ENCODE measurements at places on chromosomes 3 and 15. TPM values are rescaled to one million over a fixed set of nuclear protein-coding genes. Genes with fewer than 3 reads are reported as not detected.

GRCh38 chr3:174651951-174652350, 207.2 kb upstream of the NAALADL2 start:
- no peaks in the 10 kb centered on the region for H3K4me1 ChIP-seq
- no peaks in the 10 kb centered on the region for H3K36me3 ChIP-seq
- no peak overlapping the region for H3K27ac ChIP-seq
- no peaks in the 10 kb centered on the region for H3K27me3 ChIP-seq
- no peak for DNase-seq

CLSTN2 gene
- total RNA-seq = not detected

DNA sequence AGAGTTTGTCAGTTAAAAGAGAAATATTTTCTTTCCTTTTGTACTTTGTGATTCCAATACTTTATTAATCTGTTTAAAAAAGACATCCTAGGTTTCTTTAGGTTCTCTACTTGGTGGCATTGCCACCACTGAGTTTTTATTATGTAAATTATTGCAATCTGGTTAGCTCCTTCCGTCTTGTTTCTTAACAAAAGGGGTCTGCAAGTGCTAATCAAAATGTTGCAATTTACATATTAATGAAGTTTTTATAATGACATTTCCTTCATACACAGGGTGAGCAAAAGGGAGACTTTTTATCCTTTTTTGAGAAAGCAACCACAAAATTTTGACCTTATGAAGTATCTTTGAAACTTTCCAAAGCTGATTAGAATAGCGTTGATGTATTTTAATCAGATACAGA, 1307.3 kb downstream of the ROBO2 start:
- no peak for DNase-seq
- H3K4me1 ChIP-seq = no peaks in the 10 kb centered on the region
- no peaks in the 10 kb centered on the region for H3K27me3 ChIP-seq
- H3K36me3 ChIP-seq = no peaks in the 10 kb centered on the region

CYP1A1 gene
- total RNA-seq = 2.6 TPM

NEIL1 gene
- total RNA-seq = 2.3 TPM

GRCh38 chr3:11220230-11220629, 52.0 kb upstream of the ATG7 start:
- no peak overlapping the region for H3K27ac ChIP-seq
- H3K36me3 ChIP-seq = no peaks in the 10 kb centered on the region
- no peaks in the 10 kb centered on the region for H3K4me1 ChIP-seq
- no peaks in the 10 kb centered on the region for H3K27me3 ChIP-seq
- DNase-seq = no peak
- H3K4me3 ChIP-seq = no peak overlapping the region

NEDD4 gene
- 8.2 TPM for total RNA-seq

DNA sequence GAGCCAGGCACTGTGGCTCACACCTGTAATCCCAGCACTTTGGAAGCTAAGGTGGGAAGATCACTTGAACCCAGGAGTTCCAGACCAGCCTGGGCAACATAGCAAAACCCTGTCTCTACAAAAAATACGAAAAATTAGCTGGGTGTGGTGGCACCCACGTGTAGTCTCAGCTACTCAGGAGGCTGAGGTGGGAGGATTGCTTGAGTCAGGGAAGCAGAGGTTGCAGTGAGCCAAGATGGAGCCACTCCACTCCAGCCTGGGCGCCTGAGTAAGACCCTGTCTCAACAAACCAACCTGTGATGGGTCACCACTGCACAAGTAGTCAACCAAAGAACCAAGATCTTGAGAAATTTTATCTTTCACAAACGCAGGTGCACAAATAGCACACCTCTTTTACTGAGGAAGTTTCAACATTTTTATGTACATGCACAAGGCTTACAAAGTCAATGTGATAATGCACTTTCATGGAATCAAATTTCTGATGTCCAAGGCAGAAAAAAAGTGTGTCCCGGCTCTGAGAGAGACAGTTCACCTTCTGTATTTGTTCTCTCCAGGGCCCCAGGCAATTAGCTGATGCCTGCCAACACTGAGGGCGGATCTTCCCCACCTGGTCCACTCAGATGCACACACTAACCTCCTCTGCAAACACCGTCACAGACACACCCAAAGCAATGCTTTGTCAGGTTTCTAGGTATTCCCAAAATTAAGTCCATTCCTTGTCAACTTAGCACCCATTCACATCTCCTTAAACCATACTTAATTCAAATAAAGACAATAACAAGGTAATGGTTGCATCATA, 12.4 kb downstream of the ACAA1 start:
- H3K27me3 ChIP-seq = no peaks in the 10 kb centered on the region
- no peaks in the 10 kb centered on the region for H3K4me1 ChIP-seq
- no peak overlapping the region for H3K27ac ChIP-seq
- no peak for DNase-seq

GRCh38 chr15:68231102-68231818, 1.7 kb upstream of the CLN6 start:
- no peak for DNase-seq
- H3K27ac ChIP-seq = no peak overlapping the region
- H3K36me3 ChIP-seq = no peaks in the 10 kb centered on the region
- H3K4me3 ChIP-seq = no peak overlapping the region
- H3K4me1 ChIP-seq = peaks cover 17% of the 10 kb centered on the region
- no peaks in the 10 kb centered on the region for H3K27me3 ChIP-seq

DNA sequence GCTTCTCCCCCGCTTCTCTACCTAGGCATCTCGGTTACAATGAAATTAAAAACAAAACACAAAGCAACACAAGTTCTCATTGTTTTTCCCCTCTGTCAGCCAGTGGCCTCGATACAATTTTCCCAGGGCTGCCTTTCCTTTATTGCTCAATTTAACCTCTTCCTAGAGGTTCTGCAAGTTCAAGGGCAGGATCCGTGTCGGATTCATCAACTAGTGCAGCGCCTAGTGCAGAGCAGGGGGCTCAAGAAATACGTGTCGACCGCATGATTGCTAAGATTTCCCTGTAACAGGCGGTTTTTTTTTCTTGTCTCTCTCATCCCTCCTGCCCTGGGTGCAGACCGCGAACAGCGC, 1.4 kb upstream of the BHLHE40 start:
- peak overlapping the region; percentile 100 for H3K27ac ChIP-seq
- no peaks in the 10 kb centered on the region for H3K27me3 ChIP-seq
- H3K4me1 ChIP-seq = peaks cover 37% of the 10 kb centered on the region
- H3K4me3 ChIP-seq = peak overlapping the region; percentile 75
- DNase-seq = no peak
- H3K36me3 ChIP-seq = peaks cover 2% of the 10 kb centered on the region

DNA sequence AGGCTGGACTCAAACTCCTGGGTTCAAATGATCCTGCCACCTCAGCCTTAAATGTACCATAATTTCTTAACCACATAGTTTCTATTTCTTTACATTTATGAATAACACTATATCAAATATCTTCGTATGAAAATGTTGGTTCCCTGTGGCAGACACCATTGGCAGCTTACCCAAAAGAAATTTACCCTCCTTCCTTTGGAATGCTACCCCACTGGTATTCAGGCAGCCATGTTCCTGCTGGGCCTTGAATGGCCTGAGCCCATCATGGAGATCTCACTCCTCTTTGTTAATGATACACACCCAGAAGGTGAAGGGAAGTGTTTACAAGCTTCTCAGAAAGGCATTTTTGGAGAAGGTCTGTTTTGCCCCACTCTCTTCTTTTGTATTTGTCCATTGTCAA, 94.3 kb upstream of the RNF7 start:
- no peaks in the 10 kb centered on the region for H3K4me1 ChIP-seq
- DNase-seq = no peak
- H3K27me3 ChIP-seq = no peaks in the 10 kb centered on the region
- H3K36me3 ChIP-seq = no peaks in the 10 kb centered on the region
- no peak overlapping the region for H3K27ac ChIP-seq

- DNase-seq = no peak
- H3K4me3 ChIP-seq = no peak overlapping the region
- no peaks in the 10 kb centered on the region for H3K4me1 ChIP-seq
Measured at GRCh38 chr3:77309460-77309859, 269.6 kb downstream of the ROBO2 start.

DNA sequence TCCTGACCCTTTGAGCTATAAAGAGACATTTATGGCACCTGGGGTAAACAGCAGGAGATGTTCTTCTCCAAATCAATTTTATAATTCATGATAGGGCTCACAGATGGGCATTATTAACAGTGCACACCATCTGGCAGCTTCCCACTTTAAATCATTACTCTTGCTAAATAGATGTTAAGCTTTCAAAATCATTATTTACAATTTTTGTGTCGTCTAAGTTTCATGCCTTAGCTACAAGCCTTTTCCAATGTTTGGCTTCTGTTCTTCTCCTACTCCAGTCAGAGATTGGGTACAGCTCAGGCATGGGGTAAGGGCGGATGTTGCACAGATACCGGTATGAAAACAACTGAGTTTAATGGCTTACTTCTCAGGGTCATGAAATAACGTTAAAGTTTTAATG, 120.9 kb upstream of the PFN2 start:
- DNase-seq = no peak
- H3K4me3 ChIP-seq = no peak overlapping the region
- H3K27me3 ChIP-seq = no peaks in the 10 kb centered on the region
- H3K36me3 ChIP-seq = no peaks in the 10 kb centered on the region

DNA sequence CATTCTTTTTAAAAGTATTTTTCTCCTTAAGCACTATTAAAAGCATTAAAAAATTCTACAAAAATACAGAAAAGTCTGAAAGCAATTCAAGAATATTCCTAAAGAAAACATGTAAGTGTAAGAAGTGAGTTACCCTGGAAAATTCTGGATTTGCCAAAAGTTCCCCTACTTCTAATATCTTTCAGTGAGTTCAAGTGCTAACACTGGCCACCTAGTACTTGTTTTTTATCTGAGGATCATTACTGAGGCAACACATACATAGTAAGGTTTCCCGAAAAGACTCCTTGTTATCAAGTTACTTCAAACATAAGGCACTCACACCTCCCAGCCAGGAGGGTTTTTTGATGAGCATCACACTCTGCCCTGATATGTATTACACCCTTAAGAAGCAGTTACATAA, 158.4 kb downstream of the TIGIT start:
- H3K4me1 ChIP-seq = peaks cover 16% of the 10 kb centered on the region
- no peak overlapping the region for H3K4me3 ChIP-seq
- DNase-seq = no peak
- no peak overlapping the region for H3K27ac ChIP-seq

- no peak for DNase-seq
- no peaks in the 10 kb centered on the region for H3K36me3 ChIP-seq
- H3K27ac ChIP-seq = peak overlapping the region; percentile 11
Measured at GRCh38 chr3:155078711-155079467, 1.2 kb upstream of the MME start.

CAND2 gene
- total RNA-seq = 1.1 TPM

DNA sequence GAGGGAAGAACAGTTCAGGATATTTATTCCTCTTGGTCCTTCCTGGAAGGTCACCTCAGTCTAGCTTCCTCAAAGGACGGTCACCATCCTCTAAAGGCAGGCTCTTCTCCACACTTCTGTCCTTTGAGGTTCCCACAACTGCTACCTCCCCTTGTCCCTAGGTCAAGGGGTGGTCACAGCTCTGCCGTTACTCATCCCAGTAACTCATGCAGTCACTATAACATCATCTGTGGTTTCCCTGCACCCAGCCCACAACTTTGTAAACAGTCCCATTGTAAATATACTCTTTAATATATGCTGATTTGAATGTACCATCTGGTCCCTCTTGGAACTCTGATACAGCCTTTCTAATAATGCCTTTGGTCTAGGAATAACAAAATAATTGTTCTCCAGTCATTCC, 887.4 kb downstream of the FHIT start:
- no peak overlapping the region for H3K4me3 ChIP-seq
- no peak for DNase-seq
- no peaks in the 10 kb centered on the region for H3K36me3 ChIP-seq
- no peaks in the 10 kb centered on the region for H3K27me3 ChIP-seq
- H3K4me1 ChIP-seq = no peaks in the 10 kb centered on the region
- no peak overlapping the region for H3K27ac ChIP-seq

ADAMTS17 gene
- 1.2 TPM for total RNA-seq

GRCh38 chr3:11711876-11712275, 68.2 kb upstream of the VGLL4 start:
- no peak overlapping the region for H3K27ac ChIP-seq
- no peak for DNase-seq
- H3K36me3 ChIP-seq = no peaks in the 10 kb centered on the region
- H3K27me3 ChIP-seq = no peaks in the 10 kb centered on the region

DNA sequence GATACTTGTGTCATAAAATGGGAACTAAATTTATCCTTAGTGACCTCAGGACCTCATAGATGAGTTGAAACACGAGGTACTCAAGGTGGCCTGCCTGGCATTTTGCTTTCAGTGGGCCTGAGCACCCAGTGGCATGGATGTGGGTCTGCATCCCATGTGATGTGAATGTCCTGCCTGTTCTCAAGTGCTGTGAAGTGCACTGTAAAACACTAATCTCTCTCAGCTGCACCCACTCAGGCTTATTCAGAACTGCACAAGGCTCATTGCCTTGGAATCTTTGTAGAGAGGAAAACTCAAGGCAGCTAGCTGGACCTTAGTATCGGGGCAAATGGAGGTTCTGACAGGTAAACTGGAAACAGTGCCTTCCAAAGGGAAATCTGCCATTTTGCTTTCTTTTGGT, 767.0 kb downstream of the TUSC7 start:
- no peak for DNase-seq
- H3K36me3 ChIP-seq = no peaks in the 10 kb centered on the region
- H3K27ac ChIP-seq = no peak overlapping the region
- no peaks in the 10 kb centered on the region for H3K4me1 ChIP-seq
- no peak overlapping the region for H3K4me3 ChIP-seq
- no peaks in the 10 kb centered on the region for H3K27me3 ChIP-seq

DNA sequence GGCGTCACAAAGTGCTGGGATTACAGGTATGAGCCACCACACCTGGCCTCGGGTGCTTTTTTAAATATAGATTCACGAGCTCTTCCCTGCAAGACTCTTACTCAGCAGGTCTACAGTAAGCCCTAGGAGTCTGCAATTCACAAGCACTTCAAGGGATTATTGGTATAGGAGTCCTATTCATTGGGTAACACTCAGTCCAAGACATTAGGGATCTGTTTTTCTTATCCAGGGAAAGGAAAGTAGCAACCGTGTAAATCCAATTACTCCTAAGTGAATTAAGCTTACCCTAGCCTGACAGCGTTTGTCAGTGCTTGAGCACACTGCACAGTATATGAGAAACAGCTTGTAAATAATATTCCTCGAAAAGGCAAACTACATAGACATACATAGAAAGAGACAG, 109.9 kb downstream of the SENP2 start:
- no peak overlapping the region for H3K4me3 ChIP-seq
- H3K27ac ChIP-seq = no peak overlapping the region
- H3K27me3 ChIP-seq = no peaks in the 10 kb centered on the region
- H3K4me1 ChIP-seq = no peaks in the 10 kb centered on the region
- no peaks in the 10 kb centered on the region for H3K36me3 ChIP-seq

BMF gene
- 16.8 TPM for total RNA-seq

PARP15 gene
- total RNA-seq = 12.7 TPM

DNA sequence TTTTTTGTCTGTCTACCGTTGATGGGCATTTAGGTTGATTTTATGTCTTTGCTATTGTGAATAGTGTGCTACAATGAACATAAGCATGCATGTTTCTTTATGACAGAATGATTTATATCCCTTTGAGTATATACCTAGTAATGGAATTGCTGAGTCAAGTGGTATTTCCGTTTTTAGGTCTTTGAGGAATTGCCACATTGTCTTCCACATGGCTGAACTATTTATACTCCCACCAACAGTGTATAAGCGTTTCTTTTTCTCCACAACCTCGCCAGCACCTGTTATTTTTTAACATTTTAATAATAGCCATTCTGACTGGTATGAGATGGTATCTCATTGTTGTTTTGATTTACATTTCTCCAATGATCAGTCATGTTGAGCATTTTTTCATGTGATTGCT, 89.6 kb upstream of the GALNT15 start:
- H3K27me3 ChIP-seq = no peaks in the 10 kb centered on the region
- H3K27ac ChIP-seq = no peak overlapping the region
- no peaks in the 10 kb centered on the region for H3K36me3 ChIP-seq
- H3K4me1 ChIP-seq = no peaks in the 10 kb centered on the region

ZIC1 gene
- total RNA-seq = not detected

SLC28A1 gene
- not detected for total RNA-seq

Measured in CD8-positive, alpha-beta memory T cell (primary cell).